ENCODE measurements at places on chromosomes 7 and 10.

GRCh38 chr7:80890426-80891258, 28.2 kb downstream of the SEMA3C start:
- DNase-seq: no peak

DNA sequence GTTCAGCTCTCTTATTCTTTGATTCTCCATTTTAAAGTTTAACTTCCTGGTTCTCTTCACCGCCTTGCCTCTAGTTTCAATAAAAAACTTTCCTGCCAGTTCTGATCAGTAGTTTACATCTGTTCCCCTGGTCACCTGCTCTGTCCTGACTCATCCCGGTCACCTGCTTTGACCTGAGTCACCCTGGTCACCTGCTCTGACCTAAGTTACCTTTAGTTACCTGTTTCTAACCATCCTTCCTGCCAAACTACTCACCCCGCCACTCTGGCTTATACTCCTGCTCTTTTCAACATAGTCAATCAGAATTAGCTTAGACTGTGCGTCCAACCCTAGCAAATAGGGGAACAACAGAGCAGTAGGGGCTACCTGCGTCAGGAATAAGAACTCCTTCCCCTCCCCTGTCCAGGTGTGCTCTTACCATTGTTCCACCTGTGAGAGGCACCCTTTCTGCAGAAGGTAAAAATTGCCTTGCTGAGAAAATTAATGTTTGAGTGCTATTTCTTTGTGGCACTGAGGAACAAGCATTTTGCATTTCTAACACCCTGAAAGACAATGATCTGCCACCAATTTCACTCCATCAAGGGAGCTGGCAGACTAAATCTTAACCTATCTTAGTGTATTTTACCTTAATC, 263.6 kb downstream of the DOCK4 start:
- no peak for DNase-seq

GRCh38 chr7:86226191-86226590, 417.5 kb upstream of the GRM3 start:
- DNase-seq: no peak

GRCh38 chr10:79148452-79149344, 79.9 kb downstream of the ZMIZ1 start:
- no peak for DNase-seq

DNA sequence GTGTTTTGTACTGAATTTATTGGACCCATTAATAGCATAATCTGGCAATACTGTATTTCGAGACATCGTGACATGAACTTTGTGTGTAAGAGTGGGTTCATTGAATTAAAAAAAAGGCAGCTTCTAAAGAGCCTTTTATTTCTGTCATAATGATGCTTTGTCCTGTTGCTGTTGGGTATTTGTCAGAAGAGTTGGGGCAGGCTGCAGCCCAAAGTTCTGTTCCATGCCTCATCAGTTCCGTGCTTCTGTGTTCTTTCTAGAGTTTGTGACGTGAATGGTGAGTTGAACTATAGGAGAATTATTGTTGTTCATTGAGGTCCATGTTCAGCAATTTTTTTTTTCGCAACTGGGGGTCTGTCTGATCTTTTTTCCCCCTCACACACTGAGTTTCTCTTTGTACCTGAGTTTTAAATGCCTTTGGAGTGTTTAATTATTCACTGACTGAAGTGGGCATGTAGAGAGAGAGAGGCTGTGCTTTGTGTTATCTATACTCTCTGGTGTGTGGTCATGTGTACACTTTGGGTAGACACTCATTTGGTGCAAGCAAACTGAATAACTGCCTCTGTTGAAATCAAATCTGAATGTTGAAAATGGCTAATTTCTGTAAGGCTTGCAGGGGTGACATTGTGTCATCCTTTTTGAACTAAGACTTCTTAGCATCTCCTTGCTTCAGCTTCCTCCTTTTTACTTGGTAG, 69.8 kb downstream of the ADD3 start:
- no peak for DNase-seq

- DNase-seq: no peak
Measured at GRCh38 chr7:18965657-18966056, 151.8 kb downstream of the TWIST1 start.

DNA sequence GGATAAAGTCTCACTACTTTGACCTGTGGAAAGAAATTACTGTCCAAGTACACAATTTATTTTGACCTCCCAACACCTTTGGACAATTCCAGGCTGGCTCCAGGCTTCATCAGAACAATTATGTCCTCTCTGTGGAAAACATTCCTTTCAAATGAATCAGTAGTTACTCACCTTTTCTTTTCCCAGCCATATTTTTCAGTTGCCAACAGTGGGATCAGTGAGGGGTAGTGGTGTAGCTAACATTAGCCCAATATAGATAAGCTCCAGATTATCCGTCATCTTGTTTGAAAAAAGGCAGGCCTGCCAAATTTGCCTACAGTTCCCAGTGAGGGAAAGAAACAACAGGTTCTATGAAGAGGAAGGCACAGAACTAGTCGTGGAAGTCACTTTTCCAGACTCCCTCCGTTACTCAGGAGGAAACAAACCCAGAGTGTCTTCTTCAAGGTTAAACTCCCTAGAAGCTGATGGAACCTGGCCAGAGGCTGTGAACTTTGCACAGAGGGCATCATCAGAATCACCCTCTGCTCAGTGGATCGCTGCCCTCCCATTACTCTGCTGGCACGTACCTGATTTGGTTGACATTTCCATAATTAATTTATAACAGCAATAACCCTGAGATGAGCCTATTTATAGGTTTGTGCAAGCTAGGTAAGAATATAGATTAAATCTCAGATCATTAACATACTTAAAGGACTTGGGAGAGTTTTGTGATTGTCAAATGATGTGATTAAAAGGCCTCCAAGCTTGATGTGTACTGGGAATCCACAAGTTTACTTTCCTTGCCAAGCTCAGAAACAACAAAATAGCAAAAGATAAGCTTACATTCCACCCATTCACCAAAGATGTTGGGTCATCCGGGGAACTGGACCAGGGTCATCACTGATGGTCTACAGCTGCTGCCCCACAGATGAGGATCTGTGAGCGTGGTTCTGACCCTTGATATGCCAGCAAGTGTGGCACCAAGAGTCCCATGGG, 654.6 kb upstream of the GALNT17 start:
- no peak for DNase-seq

- DNase-seq: no peak
Measured at GRCh38 chr7:129385598-129385997, 48.6 kb upstream of the STRIP2 start.

DNA sequence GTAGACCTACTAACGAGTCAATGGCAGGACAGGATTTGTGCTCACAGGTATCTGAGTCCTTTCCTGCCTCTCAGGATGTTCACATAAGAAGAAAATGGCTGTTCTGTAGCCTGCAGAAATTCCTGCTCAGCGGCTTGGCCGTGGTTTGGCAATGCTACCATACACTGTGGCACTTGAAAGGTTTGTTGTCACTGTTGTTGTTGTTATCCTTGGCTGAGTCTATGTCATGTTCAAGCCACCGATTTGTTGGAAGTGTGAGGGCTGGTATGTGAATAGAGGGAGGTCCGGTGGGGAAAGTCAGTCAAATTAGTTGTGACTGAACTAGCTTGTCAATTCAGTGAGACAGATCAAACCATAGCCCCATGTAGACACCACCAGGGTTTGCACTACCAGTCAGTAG, 199.9 kb downstream of the TRIL start:
- no peak for DNase-seq

DNA sequence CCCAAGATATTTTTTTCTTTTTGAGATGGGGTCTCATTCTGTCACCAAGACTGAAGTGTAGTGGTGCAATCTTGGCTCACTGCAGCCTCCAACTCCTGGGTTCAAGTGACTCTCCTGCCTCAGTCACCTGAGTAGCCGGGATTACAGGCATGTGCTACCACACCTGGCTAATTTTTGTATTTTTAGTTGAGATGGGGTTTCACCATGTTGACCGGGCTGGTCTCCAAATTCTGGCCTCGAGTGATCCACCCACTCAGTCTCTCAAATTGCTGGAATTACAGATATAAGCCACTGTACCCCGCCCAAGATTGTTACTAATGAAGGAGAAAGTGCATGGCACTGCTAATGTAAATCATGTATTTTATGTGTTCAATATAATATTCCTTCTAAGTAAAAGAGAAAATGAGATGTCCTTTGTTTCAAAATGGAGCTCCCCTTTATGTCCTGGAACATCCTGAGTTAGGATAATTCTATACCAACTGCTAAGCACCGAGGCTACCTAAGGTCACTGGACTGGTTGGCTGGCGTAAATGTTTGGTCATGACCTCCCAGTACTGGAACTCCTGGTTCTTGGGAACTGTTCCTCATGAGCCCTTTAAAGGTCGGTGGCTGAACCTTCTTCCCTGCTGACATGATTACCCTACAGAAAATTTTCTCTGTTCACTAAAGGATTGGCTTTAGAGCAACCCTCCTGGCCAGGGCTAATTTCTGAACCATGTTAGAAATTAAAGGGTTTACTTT, 59.9 kb downstream of the SLC16A9 start:
- no peak for DNase-seq

DNA sequence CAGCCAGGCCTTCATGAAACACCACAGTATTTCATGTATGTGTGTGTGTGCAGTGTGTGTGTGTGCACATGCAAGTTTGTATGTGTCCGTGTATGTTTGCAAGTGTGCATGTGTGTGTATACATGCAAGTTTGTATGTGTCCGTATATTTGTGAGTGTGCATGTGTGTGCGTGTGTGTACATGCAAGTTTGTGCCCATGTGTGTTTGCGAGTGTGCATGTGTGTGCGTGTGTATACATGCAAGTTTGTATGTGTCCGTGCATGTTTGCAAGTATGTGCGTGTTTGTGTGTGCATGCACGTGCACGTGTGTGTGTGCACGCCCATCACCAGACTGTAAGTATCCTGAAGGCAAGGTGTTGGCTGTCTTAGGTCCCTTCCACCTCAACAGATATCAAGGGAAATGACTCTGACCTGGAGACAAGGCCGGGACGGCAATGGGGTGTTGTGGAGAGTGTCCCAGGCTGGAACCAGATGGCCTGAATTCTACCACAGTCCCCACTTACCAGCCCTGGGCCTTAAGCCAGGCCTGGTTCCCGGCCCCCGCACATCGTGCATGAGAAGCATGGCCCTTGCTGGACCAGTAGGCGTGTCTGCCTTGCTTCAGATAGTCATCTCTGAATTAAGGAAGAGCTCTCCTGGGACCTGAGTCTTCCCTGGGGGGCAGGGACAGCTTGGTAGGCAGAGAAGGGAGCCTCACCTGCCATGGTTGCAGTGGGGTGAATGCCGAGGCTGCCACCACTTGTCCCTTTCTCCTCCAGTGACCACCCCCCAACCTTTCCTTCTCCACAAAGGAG, 140.0 kb downstream of the GRK5 start:
- DNase-seq: no peak

GRCh38 chr10:122503886-122504609, 42.7 kb downstream of the HTRA1 start:
- DNase-seq: no peak

- DNase-seq: peak; percentile 18
Measured at GRCh38 chr7:120274899-120275298, 1.9 kb downstream of the KCND2 start.

- DNase-seq: no peak
Measured at GRCh38 chr10:111093741-111094380, 17.0 kb downstream of the ADRA2A start.

- DNase-seq: no peak
Measured at GRCh38 chr7:93551063-93551895, 23.2 kb downstream of the CALCR start.

GRCh38 chr7:14899030-14899429, 3.5 kb downstream of the DGKB start:
- DNase-seq: no peak

DNA sequence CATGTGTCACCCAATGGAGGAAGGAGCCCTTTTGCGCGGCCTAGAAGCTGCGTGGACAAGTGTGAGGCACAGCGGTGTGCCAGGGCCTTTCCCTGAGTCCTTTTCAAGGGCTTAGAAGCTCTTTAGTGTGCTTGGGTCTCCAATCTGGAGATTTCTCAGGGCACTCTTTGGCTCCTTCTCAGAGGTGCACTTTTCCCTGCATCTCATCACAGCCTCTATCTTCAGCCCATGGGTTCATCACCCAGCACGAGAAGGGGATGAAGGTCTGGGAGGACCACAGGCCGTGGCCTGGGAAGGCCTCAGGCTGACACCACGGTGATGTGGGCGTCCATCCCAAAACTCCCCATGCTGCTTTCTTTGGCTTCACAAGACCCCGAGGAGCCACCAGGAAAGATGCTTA, 233.4 kb downstream of the TEX36 start:
- DNase-seq: no peak

DNA sequence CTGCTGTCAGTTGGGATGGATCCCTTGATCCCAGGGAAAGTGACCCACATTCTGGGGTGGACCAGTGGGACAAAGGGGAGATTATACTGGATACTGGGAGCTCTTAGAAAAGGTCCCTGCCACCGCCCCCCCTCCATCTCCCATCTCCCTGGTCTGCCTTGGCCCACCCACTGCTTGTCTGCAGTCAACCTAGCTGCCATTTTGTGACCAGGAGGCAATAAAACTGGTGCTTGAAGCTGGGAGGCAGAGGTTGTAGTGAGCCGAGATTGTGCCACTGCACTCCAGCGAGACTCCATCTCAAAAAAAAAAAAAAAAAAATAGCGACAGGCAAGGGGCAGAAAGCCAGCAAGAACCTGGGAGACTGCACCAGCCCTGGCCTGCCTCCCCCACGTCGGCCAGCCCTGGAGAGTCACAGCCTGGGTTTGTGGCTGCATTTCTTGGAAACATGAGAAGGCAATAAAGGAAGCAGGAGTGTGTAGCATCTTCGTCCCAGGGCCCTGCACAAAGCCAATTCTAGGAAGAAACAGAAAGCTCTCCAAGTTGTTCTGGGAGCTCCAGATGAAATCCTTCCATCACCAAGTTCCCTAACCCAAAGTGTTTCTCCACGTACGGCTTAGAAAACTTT, 4.7 kb upstream of the ARPC1B start:
- no peak for DNase-seq

DNA sequence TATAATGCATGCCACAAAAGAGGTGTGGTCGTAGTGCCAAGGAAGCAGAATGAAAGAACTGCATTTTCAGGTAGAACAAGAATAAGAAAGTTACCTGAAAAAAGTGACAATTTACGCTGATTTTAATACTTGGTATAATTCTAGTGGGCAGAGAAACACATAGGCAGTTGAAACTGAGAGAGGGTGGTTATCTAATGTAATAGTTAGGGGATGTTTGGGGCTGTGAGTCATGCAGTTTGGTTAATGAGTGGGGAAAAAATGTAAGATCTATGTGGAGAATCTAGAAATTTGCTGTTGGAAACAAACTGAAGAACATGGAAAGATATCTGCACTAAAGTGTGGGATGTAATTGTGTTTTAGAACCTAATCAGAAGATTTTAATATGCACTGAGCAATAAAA, 33.7 kb downstream of the ZNF37A start:
- no peak for DNase-seq

GRCh38 chr7:151047976-151048815, at the start of gene ASIC3:
Gene ASIC3 (plus strand): TSS chr7:151048531. CDS start chr7:151048886, 355 bp downstream.
- no peak for DNase-seq

Data from GM06990 (cell line).